ENCODE measurements at places on chromosomes 2 and 18.

- H3K4me1 ChIP-seq, result no peaks in the 10 kb centered on the region
- no peak overlapping the region for H3K4me3 ChIP-seq
- H3K27me3 ChIP-seq, result no peaks in the 10 kb centered on the region
- DNase-seq, result no peak
- H3K36me3 ChIP-seq, result no peaks in the 10 kb centered on the region
Observed at GRCh38 chr2:229202646-229203045, 68.4 kb downstream of the PID1 start.

DNA sequence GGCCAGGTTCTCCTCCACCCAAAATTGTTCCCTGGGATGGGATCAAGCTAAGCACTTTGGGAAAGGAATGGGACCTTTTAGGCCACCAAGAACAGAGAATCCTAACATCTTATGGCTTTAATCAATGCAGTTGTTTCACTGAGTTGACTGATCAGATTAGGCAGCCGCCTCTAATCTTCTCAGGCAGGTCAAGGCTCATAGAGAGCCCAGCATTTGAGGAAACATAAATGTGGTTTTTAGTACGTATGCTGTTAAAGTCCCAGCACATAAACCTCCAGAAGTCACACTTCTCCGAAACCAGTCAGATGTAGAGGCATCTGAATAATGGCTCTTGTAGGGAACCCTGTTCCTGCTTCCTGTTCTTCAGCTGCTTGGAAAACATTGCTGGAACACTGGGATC, 99.5 kb upstream of the RMDN2 start:
- H3K27ac ChIP-seq, result no peak overlapping the region
- peaks cover 3% of the 10 kb centered on the region for H3K27me3 ChIP-seq
- H3K4me3 ChIP-seq, result no peak overlapping the region

GRCh38 chr2:236691799-236692167, 122.2 kb downstream of the ACKR3 start:
- H3K4me3 ChIP-seq, result no peak overlapping the region
- no peak for DNase-seq
- H3K36me3 ChIP-seq, result no peaks in the 10 kb centered on the region

GRCh38 chr2:214737188-214737587, 72.3 kb downstream of the BARD1 start:
- peak overlapping the region; percentile 51 for H3K4me3 ChIP-seq
- H3K27ac ChIP-seq, result peak overlapping the region; percentile 84
- H3K27me3 ChIP-seq, result no peaks in the 10 kb centered on the region
- H3K4me1 ChIP-seq, result peaks cover 14% of the 10 kb centered on the region
- H3K36me3 ChIP-seq, result peaks cover 37% of the 10 kb centered on the region

GRCh38 chr18:64803471-64803870, 654.6 kb upstream of the LINC00305 start:
- H3K27ac ChIP-seq, result no peak overlapping the region
- DNase-seq, result no peak
- no peaks in the 10 kb centered on the region for H3K36me3 ChIP-seq

DNA sequence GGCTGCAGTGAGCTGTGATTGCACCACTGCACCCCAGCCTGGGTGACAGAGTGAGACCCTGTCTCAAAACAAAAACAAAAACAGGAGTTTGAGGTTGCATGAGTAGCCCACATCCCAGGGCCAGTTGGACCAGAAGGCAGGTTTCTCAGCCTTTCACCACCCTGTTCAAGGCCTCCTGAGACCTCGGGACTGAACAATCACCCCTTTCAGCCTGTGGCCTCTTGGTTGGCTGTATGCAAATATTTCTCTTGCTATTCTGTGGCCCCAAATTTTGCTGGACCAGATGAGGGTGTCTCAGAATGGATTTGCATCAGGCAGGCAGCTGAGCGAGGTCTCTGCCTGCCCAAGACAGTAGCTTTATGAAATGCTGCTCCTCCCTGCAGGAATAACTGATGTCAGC, 56.9 kb downstream of the DPYSL5 start:
- H3K27me3 ChIP-seq, result peaks cover 4% of the 10 kb centered on the region
- no peak overlapping the region for H3K27ac ChIP-seq
- H3K36me3 ChIP-seq, result no peaks in the 10 kb centered on the region
- no peaks in the 10 kb centered on the region for H3K4me1 ChIP-seq
- no peak for DNase-seq
- no peak overlapping the region for H3K4me3 ChIP-seq

DNA sequence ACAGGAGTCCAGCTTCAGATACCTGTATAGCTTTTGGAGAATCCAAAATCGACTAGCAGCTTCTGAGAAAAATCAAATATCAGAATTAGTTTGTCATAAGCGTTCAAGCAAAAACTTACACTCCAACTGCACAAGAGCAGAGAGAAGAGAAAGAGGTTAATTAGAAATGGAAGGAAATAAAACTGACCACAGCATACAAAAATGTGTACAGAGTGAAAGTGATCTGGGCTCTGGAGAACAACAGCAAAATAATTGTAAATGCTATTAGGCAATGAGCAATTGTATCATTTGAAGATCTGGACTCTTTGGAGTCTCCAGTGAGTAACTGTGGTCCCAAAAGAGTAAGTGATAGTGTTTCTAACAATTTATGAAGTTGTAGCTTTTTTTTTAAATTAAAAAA, 867.3 kb downstream of the TRIB2 start:
- H3K4me1 ChIP-seq, result no peaks in the 10 kb centered on the region
- H3K27ac ChIP-seq, result no peak overlapping the region
- H3K27me3 ChIP-seq, result no peaks in the 10 kb centered on the region
- no peak for DNase-seq
- H3K4me3 ChIP-seq, result no peak overlapping the region
- no peaks in the 10 kb centered on the region for H3K36me3 ChIP-seq

GRCh38 chr2:219437141-219437540, 2.5 kb downstream of the SPEG start:
- no peak overlapping the region for H3K27ac ChIP-seq
- H3K4me1 ChIP-seq, result peaks cover 7% of the 10 kb centered on the region
- H3K27me3 ChIP-seq, result peaks cover 42% of the 10 kb centered on the region
- H3K36me3 ChIP-seq, result no peaks in the 10 kb centered on the region
- DNase-seq, result no peak

- DNase-seq, result no peak
- no peaks in the 10 kb centered on the region for H3K36me3 ChIP-seq
- H3K4me1 ChIP-seq, result no peaks in the 10 kb centered on the region
- H3K27ac ChIP-seq, result no peak overlapping the region
- no peak overlapping the region for H3K4me3 ChIP-seq
- no peaks in the 10 kb centered on the region for H3K27me3 ChIP-seq
Observed at GRCh38 chr18:48607056-48607984, 68.5 kb downstream of the CTIF start.

GRCh38 chr2:43041173-43041591, 185.2 kb downstream of the ZFP36L2 start:
- no peaks in the 10 kb centered on the region for H3K27me3 ChIP-seq
- no peak overlapping the region for H3K27ac ChIP-seq
- H3K4me3 ChIP-seq, result no peak overlapping the region
- no peaks in the 10 kb centered on the region for H3K36me3 ChIP-seq
- no peaks in the 10 kb centered on the region for H3K4me1 ChIP-seq

GRCh38 chr18:45155526-45155925, 459.8 kb upstream of the SLC14A2 start:
- H3K27me3 ChIP-seq, result no peaks in the 10 kb centered on the region
- no peak overlapping the region for H3K4me3 ChIP-seq
- DNase-seq, result no peak
- no peaks in the 10 kb centered on the region for H3K36me3 ChIP-seq

- H3K36me3 ChIP-seq, result no peaks in the 10 kb centered on the region
- peaks cover 25% of the 10 kb centered on the region for H3K27me3 ChIP-seq
- DNase-seq, result no peak
- no peak overlapping the region for H3K27ac ChIP-seq
- H3K4me3 ChIP-seq, result no peak overlapping the region
- no peaks in the 10 kb centered on the region for H3K4me1 ChIP-seq
Observed at GRCh38 chr2:164849506-164849905, 7.9 kb upstream of the COBLL1 start.

Measured in T-helper 2 cell treated with Interferon-gamma antibody and Interleukin-4, amounts not matched to agents 5 μg/mL and 100 μg/mL, for 36 hours (primary cell).